Hindlimb muscle (tissue), 1 donor: ENCODE measurements at places on chromosomes 12 and 14.

GRCh38 chr12:129071362-129071761 is 218.1 kb downstream of the GLT1D1 start:
- no peak for DNase-seq

DNA sequence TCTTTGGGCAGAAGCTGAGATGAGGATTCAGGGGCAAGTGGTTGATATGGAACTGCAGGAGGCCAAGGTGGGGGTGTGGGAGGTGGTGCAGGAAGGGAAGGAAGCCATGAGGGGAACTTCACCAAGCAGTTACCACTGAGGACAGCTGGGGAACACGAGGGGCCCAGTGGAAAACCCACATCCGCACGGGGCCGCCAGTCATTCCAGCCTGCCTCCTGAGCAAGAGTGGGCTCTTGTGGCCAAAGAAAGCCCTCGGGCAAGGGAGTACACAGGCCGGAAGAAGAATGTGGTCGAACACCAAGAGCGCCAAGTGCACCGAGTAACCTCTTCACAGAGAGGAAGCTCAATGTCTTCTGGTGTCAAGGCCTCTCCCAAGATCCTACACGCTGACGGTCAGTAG is 252.2 kb upstream of the FOXN3 start:
- no peak for DNase-seq

- DNase-seq = no peak
These were observed 83.8 kb downstream of the PPM1A start for GRCh38 chr14:60332869-60333268.

DNA sequence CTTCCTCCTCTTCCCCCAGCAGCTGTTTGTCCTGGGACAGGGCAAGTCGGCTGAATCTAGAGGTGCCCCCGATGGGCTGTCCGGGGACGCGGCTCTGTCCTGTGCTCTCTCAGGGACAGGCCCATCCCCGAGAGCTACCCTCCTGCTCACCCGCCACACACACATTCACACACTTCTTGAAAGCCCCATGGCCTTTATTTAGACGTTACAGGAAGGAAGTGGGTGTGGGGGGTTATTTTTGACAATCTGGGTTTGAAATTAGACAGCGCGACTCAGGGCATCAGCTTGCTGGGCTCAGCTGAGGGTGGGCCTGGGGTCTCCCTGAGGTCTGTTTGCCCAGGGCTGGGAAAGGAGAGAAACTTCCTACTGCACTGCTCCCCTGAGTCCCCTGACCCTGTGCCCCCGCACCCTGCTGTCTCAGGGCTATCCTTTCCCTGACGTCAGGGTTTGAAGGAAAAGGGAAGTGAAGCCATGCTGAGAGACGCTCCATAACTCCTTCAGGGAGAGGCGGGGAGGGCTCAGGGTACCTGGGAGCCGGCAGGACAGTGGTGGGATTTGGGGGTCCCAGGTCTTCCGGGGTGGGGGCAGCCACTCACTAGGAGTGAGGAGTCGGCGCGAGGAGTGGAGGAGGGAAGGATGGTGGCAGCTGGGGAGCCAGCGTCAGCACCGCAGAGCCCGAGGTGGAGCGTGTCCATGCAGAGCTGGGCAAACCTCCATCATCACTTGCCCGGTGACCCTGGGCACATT is 8.1 kb downstream of the PTPN6 start:
- DNase-seq = no peak

DNA sequence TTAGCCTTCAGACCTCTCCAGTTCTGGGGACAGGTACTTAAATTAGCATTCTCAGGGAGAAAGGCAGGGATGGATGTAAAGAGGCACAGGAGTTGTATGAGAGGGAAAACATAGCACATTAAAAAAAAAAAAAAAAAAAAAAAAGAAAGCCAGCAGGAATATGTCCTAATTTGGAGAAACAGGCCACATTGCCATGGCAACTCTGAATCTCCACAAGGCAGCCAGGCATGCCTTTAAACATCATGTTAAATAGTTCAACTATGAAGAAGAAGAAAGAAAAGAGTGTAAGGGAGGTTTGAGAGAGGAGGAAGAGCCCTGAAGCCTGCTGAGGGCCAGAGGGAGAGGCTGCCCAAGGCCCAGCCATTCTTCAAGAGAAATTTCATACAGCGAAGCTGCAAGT is 145.8 kb downstream of the GRIN2B start:
- DNase-seq = no peak

- DNase-seq = no peak
These were observed 64.5 kb downstream of the BCL11B start for GRCh38 chr14:99207456-99207855.

GRCh38 chr12:3751151-3752095 is 1.5 kb downstream of the CRACR2A start:
- no peak for DNase-seq
